Thoracic aorta (tissue), 2 donors: ENCODE measurements at places on chromosomes 11 and 22. TPM values are rescaled to one million over a fixed set of nuclear protein-coding genes. Genes with fewer than 3 reads are reported as not detected.
A peak's percentile ranks its signal among the peaks of the same experiment; 100 is the strongest.

GRCh38 chr22:49112661-49113626 lies 714.7 kb downstream of the BRD1 start:
- no peaks in the 10 kb centered on the region for H3K4me1 ChIP-seq
- DNase-seq: no peak
- H3K36me3 ChIP-seq: no peaks in the 10 kb centered on the region
- H3K27ac ChIP-seq: no peak overlapping the region
- H3K4me3 ChIP-seq: no peak overlapping the region
- H3K27me3 ChIP-seq: no peaks in the 10 kb centered on the region

- H3K4me1 ChIP-seq: peaks cover 26% of the 10 kb centered on the region
- H3K36me3 ChIP-seq: no peaks in the 10 kb centered on the region
- no peaks in the 10 kb centered on the region for H3K27me3 ChIP-seq
Observed at GRCh38 chr22:30609260-30610185, 2.5 kb downstream of the TCN2 start.

- H3K27ac ChIP-seq: peak overlapping the region; percentile 34
- H3K36me3 ChIP-seq: no peaks in the 10 kb centered on the region
- H3K4me1 ChIP-seq: peaks cover 26% of the 10 kb centered on the region
- no peaks in the 10 kb centered on the region for H3K27me3 ChIP-seq
Observed at GRCh38 chr11:27698872-27699241, 1.4 kb downstream of the BDNF start.

DNA sequence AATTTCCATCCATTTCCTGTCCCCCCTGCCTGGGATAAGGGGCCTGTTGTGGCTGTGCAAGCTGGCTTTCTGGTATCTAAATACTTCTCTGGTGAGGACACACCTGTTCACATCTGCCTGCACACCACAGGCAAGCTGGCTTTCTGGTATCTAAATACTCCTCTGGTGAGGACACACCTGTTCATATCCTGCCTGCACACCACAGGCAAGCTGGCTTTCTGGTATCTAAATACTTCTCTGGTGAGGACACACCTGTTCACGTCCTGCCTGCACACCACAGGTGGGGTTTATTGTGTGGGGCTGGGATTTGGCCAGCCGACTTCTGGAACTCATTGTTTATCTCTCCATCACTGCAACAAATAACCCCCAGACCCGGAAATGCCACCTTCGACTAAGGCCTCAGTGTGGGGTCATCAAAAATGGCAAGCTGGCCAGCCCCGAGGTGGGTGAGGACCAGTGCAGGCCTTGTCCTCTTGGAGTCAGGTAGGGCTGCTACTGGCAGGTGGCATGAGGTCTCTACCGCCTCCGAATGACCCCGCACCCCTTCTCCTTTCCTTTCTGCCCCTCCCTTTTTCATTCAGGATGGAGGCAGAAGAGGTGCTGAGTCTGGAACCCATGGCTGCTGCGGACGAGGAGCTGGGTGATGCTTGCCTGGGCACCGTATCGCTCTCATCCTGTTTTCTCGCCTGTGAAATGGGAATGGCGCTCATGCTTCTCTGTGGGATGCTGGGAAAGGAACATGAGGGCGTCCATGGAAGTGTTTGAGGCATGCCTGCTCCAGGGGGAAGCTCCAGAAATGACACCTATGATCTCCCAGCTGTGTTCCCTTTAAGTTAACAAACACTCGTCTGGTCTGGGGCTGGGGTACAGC lies 43.5 kb upstream of the MYEOV start:
- no peaks in the 10 kb centered on the region for H3K27me3 ChIP-seq
- no peaks in the 10 kb centered on the region for H3K36me3 ChIP-seq
- no peaks in the 10 kb centered on the region for H3K4me1 ChIP-seq
- H3K27ac ChIP-seq: no peak overlapping the region
- no peak for DNase-seq
- H3K4me3 ChIP-seq: no peak overlapping the region

GRCh38 chr22:41964112-41964491 lies 5.1 kb upstream of the SEPTIN3 start:
- H3K27me3 ChIP-seq: no peaks in the 10 kb centered on the region
- no peaks in the 10 kb centered on the region for H3K36me3 ChIP-seq
- H3K4me3 ChIP-seq: no peak overlapping the region
- H3K4me1 ChIP-seq: no peaks in the 10 kb centered on the region
- DNase-seq: no peak
- H3K27ac ChIP-seq: no peak overlapping the region

GRCh38 chr11:115325523-115325922 lies 178.7 kb downstream of the CADM1 start:
- no peak overlapping the region for H3K27ac ChIP-seq
- no peak for DNase-seq
- H3K36me3 ChIP-seq: no peaks in the 10 kb centered on the region
- H3K4me3 ChIP-seq: no peak overlapping the region
- no peaks in the 10 kb centered on the region for H3K4me1 ChIP-seq

- no peak overlapping the region for H3K27ac ChIP-seq
- no peaks in the 10 kb centered on the region for H3K36me3 ChIP-seq
- no peaks in the 10 kb centered on the region for H3K27me3 ChIP-seq
Observed at GRCh38 chr11:27694992-27695391, 5.3 kb downstream of the BDNF start.

DNA sequence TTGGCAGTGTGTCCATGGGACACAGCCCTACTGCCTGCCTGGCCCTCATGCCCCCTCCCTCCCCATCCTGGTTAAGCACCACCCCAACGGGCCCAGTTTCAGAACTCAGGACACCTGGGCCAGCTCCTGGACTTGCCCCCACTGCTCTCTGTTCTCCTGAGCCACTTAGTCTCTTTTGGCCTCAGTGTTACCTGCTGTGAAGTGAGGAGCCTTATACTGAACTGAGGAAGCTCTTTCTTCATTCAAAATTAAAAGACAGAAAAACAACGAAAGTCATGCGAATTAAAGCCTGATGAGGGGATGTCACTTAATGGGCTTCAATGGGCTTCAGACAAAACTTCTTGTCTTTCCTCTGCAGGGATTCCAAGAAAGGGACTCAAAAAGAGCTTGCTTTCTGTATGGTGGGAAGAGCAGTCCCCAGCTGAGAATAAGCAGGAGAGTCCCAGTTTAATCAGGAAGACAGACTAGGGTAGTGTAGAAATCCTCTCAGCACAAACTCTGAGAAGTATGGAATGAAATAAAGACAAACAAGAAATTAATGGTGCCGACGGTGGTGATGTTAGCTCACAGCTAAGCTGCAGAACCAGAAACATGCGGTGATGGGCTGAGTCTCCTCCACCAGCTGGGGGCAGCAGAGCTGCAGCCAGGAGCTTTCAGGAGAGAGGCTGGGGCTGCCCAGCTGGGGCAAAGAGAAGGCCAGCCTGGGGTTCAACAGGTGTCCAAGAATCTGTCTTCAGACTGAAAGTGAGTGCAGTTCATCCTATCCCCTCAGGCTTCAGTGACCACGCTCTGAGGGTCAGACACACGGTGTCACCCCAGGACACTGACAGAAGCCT lies 101.0 kb downstream of the GGTLC2 start:
- DNase-seq: no peak
- no peaks in the 10 kb centered on the region for H3K36me3 ChIP-seq
- no peak overlapping the region for H3K27ac ChIP-seq
- H3K27me3 ChIP-seq: no peaks in the 10 kb centered on the region
- H3K4me1 ChIP-seq: no peaks in the 10 kb centered on the region

DNA sequence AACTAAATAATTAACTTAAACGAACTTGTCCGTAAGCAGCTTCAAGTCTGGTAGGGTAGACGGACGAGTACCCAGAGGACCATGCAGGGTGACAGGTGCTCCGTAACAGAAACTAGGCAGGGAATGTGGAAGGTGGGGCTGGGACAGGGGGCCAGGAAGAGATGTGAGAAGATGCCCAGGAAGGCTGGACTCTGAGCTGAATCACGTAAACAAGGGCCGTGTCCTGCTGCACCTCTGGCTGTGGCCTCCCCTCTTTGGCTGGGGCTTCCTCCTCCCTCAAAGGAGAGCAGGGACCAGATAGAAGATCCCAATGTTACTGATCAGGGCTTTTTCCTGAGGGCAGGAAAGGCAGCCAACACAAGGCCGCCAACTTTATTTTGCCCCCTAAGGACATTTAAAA lies 47.9 kb downstream of the PACSIN2 start:
- peaks cover 9% of the 10 kb centered on the region for H3K36me3 ChIP-seq
- DNase-seq: no peak
- no peaks in the 10 kb centered on the region for H3K27me3 ChIP-seq
- peak overlapping the region; percentile 36 for H3K27ac ChIP-seq
- no peak overlapping the region for H3K4me3 ChIP-seq
- H3K4me1 ChIP-seq: peaks cover 47% of the 10 kb centered on the region

Gene SH3BP1
- total RNA-seq: 5.6 TPM

Gene VWCE
- total RNA-seq: 1.5 TPM

Gene CYB5R3
- total RNA-seq: 606 TPM

Gene DENND6B
- 6.0 TPM for total RNA-seq

Gene SIK2
- total RNA-seq: 15.0 TPM
